ENCODE measurements at places on chromosomes 1 and 21. TPM values are rescaled to one million over a fixed set of nuclear protein-coding genes. Genes with fewer than 3 reads are reported as not detected.

- DNase-seq: no peak
- H3K27me3 ChIP-seq: no peaks in the 10 kb centered on the region
- H3K27ac ChIP-seq: no peak overlapping the region
- H3K4me1 ChIP-seq: peaks cover 45% of the 10 kb centered on the region
- H3K4me3 ChIP-seq: no peak overlapping the region
Observed at GRCh38 chr1:226681652-226682493, 57.2 kb downstream of the ITPKB start.

DNA sequence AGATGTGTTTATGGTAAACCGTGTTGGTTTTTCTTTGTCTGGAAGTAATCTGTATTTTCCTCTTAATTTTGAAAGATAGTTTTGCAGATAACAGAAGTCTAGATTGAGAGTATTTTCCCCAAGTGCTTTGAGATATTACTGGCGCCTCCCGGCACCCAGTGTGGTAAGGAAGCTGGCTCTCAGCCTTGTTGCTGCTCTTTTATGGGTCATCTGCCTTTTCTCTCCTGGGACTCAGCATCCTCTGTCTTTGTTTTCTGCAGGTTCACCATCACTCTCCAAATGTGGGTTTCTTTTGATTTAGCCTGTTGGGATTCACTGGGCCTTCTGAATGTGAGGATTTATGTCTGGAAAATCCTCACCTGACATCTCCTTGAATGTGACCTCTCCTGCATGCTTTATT, 37.4 kb downstream of the POFUT2 start:
- no peaks in the 10 kb centered on the region for H3K27me3 ChIP-seq
- H3K4me3 ChIP-seq: no peak overlapping the region
- no peaks in the 10 kb centered on the region for H3K4me1 ChIP-seq
- DNase-seq: no peak

Gene CHD5
- total RNA-seq: 0.49 TPM

- no peak for DNase-seq
- no peak overlapping the region for H3K27ac ChIP-seq
- H3K36me3 ChIP-seq: no peaks in the 10 kb centered on the region
- no peak overlapping the region for H3K4me3 ChIP-seq
- peaks cover 13% of the 10 kb centered on the region for H3K27me3 ChIP-seq
- H3K4me1 ChIP-seq: no peaks in the 10 kb centered on the region
Observed at GRCh38 chr1:16979475-16980327, 719 bp downstream of the MFAP2 start.

GRCh38 chr21:34526618-34527290, 14.7 kb upstream of the KCNE1 start:
- peaks cover 14% of the 10 kb centered on the region for H3K4me1 ChIP-seq
- DNase-seq: no peak
- H3K27me3 ChIP-seq: no peaks in the 10 kb centered on the region
- H3K4me3 ChIP-seq: peak overlapping the region; percentile 57
- H3K27ac ChIP-seq: peak overlapping the region; percentile 78

GRCh38 chr1:11906870-11907269, 19.4 kb downstream of the KIAA2013 start:
- no peak overlapping the region for H3K27ac ChIP-seq
- H3K4me3 ChIP-seq: no peak overlapping the region
- no peaks in the 10 kb centered on the region for H3K27me3 ChIP-seq
- no peak for DNase-seq
- H3K4me1 ChIP-seq: no peaks in the 10 kb centered on the region

Gene PCNX2
- 9.2 TPM for total RNA-seq

DNA sequence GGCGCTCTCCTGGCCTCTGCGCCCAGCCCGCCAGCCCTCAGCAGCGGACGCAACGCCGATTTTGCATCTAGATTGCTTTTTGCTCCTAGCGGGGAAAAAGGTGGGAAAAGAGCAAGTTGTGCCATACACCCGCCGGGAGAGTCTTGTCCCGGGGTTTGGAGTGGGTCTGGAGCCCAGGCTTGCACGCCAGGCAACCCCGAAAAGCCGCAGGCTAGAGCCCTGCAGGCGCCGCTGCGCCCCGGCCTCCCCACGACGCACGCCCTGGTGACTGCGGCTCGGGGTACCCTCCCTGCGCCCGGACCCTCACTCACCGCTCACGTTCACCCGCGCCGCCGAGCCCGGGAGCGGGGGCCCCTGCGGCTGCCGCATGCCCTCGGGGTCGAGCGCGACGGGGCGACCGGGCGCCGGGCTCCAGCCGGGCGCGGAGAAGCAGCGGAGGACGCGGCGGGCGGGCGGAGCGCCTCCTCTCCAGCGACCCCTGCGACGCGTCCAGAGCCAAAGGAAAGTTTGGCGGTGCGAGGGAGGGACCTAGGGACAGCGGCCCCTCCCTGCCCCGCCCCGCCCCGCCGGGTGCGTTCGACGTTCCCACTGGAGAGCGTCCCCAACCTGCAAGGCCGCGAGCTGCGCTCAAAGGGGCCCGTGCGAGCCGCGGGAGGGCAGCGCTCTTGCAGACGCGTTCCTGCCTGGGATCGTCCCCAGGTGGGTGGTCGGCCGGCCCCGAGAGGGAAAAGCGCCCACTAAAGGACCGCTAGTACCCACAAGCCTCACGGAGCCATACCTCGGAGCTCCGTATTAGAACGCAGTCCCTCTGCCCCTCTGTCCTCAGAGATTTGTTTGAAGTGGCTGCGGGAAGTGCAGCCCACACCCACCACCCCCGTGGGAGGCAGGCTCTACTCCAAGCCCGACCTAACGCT, at the start of gene LPAR3:
Gene LPAR3 (minus strand): TSS at position 502 of the 914 bp plus-strand sequence. CDS start 27,086 bp downstream, outside the sequence.
- H3K4me1 ChIP-seq: no peaks in the 10 kb centered on the region
- H3K4me3 ChIP-seq: no peak within 1 kb of the TSS
- H3K27ac ChIP-seq: no peak within 1 kb of the TSS
- no peaks in the 10 kb centered on the region for H3K36me3 ChIP-seq
- H3K27me3 ChIP-seq: peaks cover 7% of the 10 kb centered on the region
- DNase-seq: no peak

DNA sequence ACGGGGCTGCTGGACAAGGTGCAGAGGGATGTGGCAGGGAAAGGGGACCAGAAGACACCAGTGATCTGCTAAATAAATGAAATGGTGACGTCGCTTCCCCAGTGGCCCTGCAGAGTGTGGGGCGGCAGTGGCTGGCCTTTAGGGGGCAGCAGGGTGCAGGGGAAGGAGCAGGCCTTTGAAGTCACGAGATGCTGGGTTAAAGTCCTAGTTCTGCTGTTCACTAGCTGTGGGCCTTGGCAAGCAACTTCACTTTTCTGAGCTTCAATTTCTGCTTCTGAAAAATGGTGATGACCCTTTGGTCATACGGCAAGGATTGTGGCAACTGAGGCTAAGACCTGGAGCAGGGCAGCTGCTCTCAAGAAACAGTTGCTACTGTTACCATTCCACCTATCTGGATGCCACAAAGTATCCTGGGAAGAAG, 9.2 kb upstream of the GALE start:
- H3K27me3 ChIP-seq: no peaks in the 10 kb centered on the region
- peaks cover 35% of the 10 kb centered on the region for H3K4me1 ChIP-seq
- peak; percentile 34 for DNase-seq
- peaks cover 5% of the 10 kb centered on the region for H3K36me3 ChIP-seq
- no peak overlapping the region for H3K27ac ChIP-seq

DNA sequence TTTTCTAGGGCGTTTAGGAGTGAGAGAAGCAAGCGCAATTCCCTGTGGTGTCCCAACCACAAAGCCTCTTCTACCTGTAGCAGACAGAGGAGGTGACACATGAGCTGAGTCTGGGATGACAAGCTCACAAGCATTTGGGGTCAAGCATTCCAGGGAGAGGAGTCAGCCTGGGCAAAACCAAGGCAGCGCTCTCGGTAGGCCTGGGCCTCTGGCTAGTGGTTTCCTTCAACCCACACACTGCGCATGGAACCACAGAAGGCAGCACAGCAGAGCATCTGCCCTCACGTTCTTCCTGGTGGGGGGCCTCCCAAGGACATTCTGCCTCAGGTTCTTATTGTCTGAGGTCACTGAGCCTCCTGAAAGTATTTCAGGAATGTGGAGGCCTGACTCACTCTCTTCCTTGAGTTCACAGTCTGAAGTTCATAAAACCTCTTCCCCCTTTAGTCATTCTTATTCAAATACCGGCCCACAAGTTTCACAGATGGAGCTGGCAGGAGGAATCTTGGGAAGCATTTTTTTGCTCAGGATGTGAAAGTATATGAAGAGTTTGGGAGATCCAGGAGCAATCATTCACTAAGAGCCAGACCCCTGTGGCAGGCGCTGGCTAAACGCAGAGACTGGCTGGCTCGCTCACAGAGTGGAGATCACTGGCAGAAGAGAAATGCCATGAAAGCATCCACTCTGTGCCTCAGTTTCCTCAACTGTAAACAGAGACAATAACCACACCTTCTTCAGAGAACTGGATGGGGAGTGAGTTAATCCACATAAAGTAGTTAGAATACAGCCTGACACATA, 26.8 kb downstream of the CCN1 start:
- no peaks in the 10 kb centered on the region for H3K27me3 ChIP-seq
- H3K4me3 ChIP-seq: no peak overlapping the region
- no peaks in the 10 kb centered on the region for H3K36me3 ChIP-seq
- H3K27ac ChIP-seq: no peak overlapping the region
- H3K4me1 ChIP-seq: no peaks in the 10 kb centered on the region
- no peak for DNase-seq

DNA sequence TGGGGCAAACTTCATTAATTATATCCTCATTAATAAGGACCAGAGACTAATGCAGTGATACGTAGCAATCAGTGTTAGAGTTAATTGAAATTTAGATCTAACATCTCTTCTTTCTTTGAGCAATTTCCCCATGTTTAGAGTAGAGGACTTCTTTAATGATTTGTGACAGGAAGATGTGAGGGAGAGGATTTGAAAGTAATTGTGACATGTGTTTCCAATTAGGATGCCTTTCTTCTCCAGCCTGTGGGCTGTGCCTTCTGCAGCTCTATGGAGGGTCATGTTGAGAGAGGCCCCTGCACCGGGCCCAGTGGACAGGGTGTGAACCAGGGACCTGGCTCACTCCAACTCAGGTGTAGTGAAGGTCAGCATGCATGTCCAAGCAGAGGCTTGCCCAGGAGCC, 103.0 kb downstream of the GREM2 start:
- H3K4me3 ChIP-seq: no peak overlapping the region
- H3K36me3 ChIP-seq: no peaks in the 10 kb centered on the region
- no peaks in the 10 kb centered on the region for H3K4me1 ChIP-seq
- H3K27me3 ChIP-seq: no peaks in the 10 kb centered on the region
- no peak for DNase-seq

Gene JAM2
- 9.6 TPM for total RNA-seq

DNA sequence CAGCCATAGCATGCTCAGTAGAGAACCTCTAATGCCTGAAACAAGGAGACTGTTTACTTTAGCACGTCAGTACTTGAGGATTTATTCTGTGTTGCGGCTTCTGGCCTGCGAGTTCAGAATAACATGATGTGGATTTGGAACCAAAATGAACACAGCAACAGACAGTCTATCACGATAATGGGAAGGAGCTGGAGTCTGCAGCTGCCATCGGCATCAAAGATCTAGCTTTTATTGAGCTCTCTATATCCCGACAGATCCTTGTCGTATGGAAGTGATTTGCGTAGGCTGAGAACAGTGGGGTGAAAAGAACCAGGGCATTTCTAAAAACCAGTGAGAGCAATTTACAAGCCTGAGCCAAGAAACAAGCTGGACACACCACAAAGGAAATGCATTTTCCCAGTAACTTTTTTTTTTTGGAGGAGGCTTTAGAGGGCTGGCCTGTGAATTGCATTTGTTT, 294.2 kb downstream of the KIF26B start:
- DNase-seq: no peak
- H3K4me3 ChIP-seq: no peak overlapping the region
- no peaks in the 10 kb centered on the region for H3K36me3 ChIP-seq
- H3K27me3 ChIP-seq: no peaks in the 10 kb centered on the region

- peaks cover 2% of the 10 kb centered on the region for H3K27me3 ChIP-seq
- H3K4me1 ChIP-seq: peaks cover 3% of the 10 kb centered on the region
- no peak overlapping the region for H3K4me3 ChIP-seq
- DNase-seq: no peak
- no peaks in the 10 kb centered on the region for H3K36me3 ChIP-seq
- no peak overlapping the region for H3K27ac ChIP-seq
Observed at GRCh38 chr1:26029864-26030481, 8.4 kb downstream of the EXTL1 start.

Gene GJA8
- total RNA-seq: not detected

GRCh38 chr1:46183079-46183847, 7.0 kb upstream of the P3R3URF start:
- H3K36me3 ChIP-seq: no peaks in the 10 kb centered on the region
- no peaks in the 10 kb centered on the region for H3K27me3 ChIP-seq
- DNase-seq: no peak
- H3K4me1 ChIP-seq: peaks cover 27% of the 10 kb centered on the region
- no peak overlapping the region for H3K27ac ChIP-seq

DNA sequence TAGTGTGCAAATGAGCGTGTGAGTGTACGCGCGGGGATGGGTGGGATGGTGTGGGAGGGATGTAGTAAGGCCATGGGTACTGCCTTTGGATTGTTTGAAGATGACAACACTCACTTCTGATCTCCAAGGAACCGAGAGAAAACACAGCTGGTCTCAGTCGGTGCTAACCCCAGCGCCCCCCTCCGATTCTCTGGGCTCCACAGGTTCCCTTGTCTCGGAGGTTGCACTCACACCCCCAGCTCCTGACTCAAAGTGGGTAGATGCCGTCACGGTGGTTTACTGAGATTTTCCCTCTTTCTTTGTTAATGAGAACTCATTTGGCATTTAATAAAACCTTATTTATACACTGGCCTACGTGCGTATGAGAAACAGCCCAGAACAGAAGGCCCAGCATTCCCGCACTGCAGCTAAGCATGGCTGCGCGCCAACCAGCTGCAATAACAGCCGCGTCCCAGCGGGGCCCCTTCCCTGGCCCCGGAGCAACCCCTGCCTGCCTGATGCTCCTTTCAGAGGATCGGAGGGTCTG, 25.8 kb downstream of the ABCA4 start:
- peaks cover 8% of the 10 kb centered on the region for H3K4me1 ChIP-seq
- no peak for DNase-seq
- H3K4me3 ChIP-seq: no peak overlapping the region
- H3K27me3 ChIP-seq: no peaks in the 10 kb centered on the region
- no peak overlapping the region for H3K27ac ChIP-seq
- no peaks in the 10 kb centered on the region for H3K36me3 ChIP-seq

GRCh38 chr1:203551550-203551949, 57.6 kb downstream of the OPTC start:
- no peaks in the 10 kb centered on the region for H3K27me3 ChIP-seq
- no peak overlapping the region for H3K27ac ChIP-seq
- no peaks in the 10 kb centered on the region for H3K4me1 ChIP-seq

- no peak overlapping the region for H3K4me3 ChIP-seq
- H3K27me3 ChIP-seq: no peaks in the 10 kb centered on the region
- no peaks in the 10 kb centered on the region for H3K4me1 ChIP-seq
Observed at GRCh38 chr1:224874775-224875174, 54.7 kb upstream of the DNAH14 start.

Gene PDZK1
- not detected for total RNA-seq

DNA sequence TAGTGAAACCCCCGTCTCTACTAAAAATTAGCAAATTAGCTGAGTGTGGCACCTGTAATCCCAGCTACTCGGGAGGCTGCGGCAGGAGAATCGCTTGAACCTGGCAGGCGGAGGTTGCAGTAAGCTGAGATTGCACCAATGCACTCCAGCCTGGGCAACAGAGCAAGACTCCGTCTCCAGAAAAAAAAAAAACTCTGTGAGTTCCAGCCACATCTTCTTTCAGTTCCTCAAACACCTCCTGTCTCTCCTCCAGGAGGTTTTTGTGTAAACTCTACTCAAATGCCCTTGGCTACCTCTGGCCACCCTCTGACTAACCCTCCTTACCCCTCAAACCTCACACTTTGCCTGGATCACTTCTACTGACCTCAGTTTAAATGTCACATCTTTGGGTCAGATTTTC, 38.1 kb downstream of the RCSD1 start:
- peak; percentile 70 for DNase-seq
- H3K27me3 ChIP-seq: no peaks in the 10 kb centered on the region
- H3K36me3 ChIP-seq: no peaks in the 10 kb centered on the region
- no peak overlapping the region for H3K4me3 ChIP-seq
- peaks cover 75% of the 10 kb centered on the region for H3K4me1 ChIP-seq
- H3K27ac ChIP-seq: peak overlapping the region; percentile 71

Data from GM12878 (cell line).